Activated CD4-positive, alpha-beta T cell treated with anti-CD3 and anti-CD28 coated beads for 4 hours (primary cell): ENCODE measurements at places on chromosomes 5 and 9.

DNA sequence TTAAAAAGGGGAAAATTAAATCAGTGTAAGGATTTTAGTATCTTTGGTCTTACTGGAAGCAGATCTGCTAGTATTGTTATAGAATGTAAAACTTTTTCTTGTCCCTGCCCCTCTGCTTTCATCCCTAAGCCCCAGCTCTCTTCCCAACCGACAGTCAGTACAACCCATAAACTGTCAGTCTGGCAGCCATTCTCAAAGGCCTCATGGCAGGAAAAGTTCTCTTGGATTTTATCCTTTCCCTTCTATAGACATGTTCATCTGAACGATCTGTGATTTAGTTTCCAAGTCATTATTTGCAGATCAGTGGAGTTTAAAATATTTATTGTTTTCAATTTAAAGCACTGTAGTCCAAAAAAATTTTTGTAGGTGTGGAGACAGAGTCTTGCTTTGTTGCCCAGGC, 39.2 kb downstream of the ARRDC3 start:
- no peak for DNase-seq

- DNase-seq = no peak
Measured at GRCh38 chr9:119027901-119028699, 341.1 kb downstream of the BRINP1 start.

- DNase-seq = no peak
Measured at GRCh38 chr5:123855609-123856008, 343.6 kb downstream of the CSNK1G3 start.

GRCh38 chr9:110391826-110392485, 54.3 kb upstream of the TXNDC8 start:
- no peak for DNase-seq

DNA sequence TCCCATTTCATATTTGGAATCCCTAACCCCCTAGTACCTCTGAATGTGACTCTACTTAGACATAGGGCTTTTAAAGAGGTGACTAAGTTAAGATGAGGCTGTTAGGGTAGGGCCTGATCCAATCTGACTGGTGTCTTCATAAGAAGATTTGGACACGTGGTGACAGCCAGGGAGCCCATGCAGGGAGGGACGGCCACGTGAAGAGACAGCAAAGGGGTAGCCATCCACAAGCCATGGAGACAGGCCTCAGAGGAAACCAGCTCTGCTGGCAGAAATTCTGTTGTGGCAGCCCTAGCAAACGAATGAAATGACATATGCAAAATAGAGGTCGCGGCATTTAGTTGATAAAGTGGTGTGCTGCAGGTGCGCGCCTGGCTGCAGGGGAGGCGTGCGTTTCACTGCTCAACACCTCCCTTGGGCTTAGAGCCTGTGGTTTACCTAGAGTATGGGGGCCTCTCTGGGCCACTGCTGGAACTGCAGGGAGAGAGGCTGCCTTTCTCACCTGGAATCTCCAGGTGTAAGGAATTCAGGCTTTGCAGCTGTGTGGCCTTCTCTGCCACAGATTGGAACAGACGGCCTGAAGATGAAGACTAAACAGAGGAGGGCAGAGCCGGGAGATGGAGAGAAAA, 7.1 kb upstream of the AFAP1L1 start:
- DNase-seq = peak; percentile 59

GRCh38 chr9:21965401-21965951, 28.7 kb downstream of the CDKN2A start:
- DNase-seq = peak; percentile 34

GRCh38 chr5:55410845-55411244, 103.1 kb downstream of the MTREX start:
- no peak for DNase-seq

- DNase-seq = no peak
Measured at GRCh38 chr5:98804066-98804465, 30.6 kb downstream of the RGMB start.

DNA sequence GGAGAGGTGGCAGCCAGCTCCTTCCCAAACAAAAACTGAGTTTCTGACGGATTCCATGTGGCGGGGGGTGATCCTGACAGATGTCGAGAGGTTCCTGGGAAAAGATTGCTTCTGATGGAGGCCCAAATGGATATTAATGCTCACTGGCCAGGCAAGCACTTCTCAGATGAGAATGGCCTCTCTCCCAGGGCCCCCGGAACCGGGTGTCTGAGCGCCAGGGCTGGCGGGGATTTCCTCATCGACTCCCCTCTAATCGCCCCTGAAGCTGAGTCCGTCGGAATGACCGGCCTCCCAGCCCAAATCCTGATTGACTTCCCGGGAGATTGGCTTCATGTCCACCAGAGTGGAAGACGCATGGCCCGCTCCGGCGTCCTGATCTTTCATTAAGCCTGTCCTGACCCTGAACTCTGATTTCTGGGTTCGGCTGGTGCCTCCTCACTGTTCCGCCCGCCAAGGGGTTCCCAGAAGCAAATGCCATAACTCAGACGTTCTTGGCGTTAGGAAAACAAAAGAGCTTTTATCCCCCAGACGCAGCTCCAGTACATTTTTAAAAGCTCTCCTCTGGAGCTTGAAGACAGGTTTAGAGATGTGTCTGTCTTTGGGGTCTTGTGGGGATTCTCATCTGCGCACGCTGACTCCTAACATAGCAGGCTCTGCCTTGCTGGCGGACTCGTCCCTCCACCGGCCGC, 17.6 kb downstream of the FIBCD1 start:
- DNase-seq = no peak

GRCh38 chr9:1952001-1952400, 63.1 kb upstream of the SMARCA2 start:
- DNase-seq = no peak

GRCh38 chr9:35280399-35280798, 118.6 kb downstream of the UNC13B start:
- DNase-seq = no peak

DNA sequence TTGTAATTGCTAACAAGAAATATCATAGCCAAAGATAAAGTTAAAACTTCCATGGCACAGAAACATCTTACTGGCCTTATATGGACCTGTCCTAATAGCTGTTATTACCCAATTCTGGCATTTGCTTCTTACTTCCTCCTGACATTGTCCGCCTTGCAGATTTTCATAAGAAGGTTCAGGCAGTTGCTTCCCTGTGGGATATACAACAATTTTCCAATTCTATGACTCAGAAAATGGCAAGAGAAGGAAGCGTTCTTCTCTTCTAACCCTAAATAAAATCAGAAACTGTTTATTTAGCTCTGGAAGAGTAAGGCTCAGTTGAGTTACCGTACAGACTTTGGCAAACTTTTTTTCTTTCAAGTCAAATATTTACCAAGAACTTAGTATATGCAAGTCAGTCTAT, 1.7 kb downstream of the PRKAA1 start:
- DNase-seq = no peak

DNA sequence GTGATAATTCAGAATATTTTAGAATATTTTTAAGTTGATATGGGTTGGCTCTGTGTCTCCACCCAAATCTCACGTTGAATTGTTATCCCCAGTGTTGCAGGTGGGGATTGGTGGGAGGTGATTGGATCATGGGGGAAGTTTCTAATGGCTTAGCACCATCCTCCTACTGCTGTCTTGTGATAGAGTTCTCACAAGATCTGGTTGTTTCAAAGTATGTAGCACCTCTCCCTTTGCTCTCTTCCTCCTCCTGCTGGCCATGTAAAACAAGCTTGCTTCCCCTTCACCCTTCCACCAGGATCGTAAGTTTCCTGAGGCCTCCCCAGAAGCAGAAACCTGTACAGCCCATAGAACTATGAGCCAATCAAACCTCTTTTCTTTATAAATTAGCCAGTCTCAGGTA, 214.6 kb upstream of the C9orf72 start:
- no peak for DNase-seq

DNA sequence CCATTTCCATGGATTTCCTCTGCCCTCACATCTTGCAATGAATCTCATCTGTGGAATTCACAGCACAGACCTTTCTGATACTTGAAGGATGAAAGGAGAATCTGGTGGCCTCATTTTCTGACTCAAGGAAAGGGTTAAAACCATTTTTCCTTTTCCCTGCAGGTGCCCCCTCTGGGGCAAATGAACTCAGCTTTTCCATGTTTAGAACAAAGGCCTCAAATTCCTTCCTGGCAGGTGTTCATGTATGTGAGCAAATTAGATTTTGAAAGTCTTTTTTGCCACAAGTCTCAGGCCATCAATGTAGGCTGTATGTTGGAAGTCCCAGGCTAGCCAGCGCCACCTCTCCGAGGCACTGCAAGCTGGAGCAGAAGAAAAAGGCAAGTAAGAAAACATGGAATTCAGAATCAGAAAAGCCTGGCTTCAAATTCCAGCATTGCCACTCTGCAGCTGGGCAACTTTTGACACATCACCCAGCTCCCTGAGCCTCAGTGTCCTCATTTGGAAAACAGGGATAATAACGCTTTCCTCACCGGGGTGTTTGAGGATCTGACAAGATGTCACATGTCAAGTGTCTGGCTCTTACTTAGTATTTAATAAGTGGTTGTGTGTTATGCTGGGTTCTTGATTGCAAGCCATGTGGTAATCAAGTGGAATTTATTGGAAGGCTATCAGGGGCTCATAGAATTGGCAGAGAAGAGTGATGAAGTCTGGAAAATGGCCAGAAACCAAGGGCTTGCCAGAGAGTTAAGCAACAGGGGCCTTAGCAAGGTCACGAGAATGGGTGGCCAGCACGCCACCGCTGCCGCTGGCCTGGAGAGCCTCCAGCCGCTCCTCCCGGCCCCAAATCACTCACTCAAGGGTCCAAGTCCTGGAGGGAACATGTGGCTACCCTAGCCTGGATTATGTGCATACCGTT, 48.4 kb upstream of the SMIM23 start:
- no peak for DNase-seq

DNA sequence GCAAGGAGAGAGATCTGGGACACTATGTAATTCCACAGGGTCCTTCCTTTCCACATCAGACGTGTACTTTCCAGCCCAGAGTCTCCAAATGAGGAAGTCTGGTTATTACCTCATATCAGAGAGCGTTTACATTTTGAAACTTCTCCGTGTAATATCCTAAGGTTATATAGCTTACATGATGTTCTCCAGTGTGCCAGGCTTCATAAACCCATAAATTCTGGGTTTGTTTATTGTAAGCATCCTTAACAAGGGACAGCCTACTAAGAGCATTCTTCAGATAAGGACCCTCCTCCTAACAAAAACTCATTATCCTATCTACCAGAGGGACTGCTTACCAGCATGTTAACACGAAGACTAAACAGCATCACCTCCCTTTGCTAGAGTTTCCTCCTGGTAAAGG, 17.9 kb downstream of the SRFBP1 start:
- no peak for DNase-seq
